H7 (cell line): ENCODE measurements at places on chromosomes 4 and X.

GRCh38 chr4:43410636-43411035 lies 518.1 kb downstream of the GRXCR1 start:
- no peak for DNase-seq

GRCh38 chr4:26594371-26594770 lies 10.5 kb downstream of the TBC1D19 start:
- DNase-seq, result no peak

- no peak for DNase-seq
Observed at GRCh38 chr4:81164623-81165416, 50.2 kb downstream of the PRKG2 start.

- DNase-seq, result no peak
Observed at GRCh38 chrX:56812515-56813105, 83.6 kb downstream of the NBDY start.

- no peak for DNase-seq
Observed at GRCh38 chrX:48789366-48790220, 3.2 kb downstream of the GATA1 start.

- DNase-seq, result no peak
Observed at GRCh38 chrX:119622356-119623232, 16.4 kb upstream of the NKRF start.

DNA sequence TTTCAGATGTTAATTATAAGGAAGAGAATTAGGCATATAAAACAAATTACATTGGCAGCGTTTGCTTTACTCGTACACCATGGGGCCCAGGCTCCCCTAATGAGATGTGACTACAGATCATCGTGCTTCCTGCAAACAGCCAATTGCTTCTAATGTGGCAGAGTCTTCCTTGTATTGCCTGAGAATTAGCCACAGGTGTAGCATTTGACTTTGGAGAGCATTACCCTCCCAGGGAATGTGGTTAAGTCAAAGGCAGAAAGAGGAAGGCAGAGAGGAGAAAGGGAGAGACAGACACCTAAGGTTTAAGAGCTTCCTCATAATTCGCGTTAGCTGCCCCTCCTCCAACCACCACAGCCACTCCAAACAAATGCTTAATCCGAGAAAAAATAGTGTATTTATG lies 97.0 kb downstream of the MID1IP1 start:
- peak; percentile 26 for DNase-seq

DNA sequence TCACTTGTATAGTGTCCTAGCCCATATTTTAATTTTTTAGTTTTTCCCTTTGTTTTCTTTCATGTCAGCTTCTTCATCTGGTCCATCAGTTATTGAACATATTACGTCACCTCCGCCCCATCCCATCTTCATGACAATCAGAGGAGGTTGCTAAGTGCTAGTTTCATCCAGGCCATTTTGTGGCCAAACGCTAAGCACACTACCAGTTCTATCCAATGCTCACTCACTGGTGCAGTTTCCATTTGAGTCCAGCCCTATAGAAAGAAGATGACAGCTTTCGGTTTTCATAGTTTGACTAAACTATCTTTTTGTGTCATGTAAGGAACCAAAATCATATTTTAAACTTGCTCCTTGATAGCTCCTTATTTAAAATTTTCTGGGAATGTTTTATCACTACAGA lies 304.2 kb downstream of the TENM3 start:
- no peak for DNase-seq
